ENCODE measurements at places on chromosomes 5 and 9. TPM values are rescaled to one million over a fixed set of nuclear protein-coding genes. Genes with fewer than 3 reads are reported as not detected.
A peak's percentile ranks its signal among the peaks of the same experiment; 100 is the strongest.

DNA sequence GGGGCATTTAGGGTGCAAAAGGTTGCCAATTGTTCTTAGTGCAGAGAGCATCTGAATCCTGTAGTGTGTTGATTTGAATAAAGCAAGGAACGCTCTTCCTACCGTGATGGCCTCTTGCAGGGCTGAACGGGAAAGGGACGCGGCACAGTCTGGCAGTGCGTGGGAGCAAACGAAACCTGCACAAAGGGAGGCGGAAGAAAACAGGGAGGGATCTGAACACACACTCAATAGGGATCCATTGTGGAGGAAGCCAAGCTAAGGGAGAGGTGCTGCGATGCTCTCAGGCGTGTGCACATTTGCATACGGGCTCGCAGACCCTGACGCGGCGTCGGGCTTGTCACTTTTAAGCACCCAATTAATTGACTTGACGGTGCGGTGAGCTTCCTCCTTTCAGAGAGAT lies 414.0 kb upstream of the IRX1 start:
- no peaks in the 10 kb centered on the region for H3K36me3 ChIP-seq
- H3K27ac ChIP-seq = no peak overlapping the region
- no peaks in the 10 kb centered on the region for H3K4me1 ChIP-seq
- no peak for DNase-seq

DNA sequence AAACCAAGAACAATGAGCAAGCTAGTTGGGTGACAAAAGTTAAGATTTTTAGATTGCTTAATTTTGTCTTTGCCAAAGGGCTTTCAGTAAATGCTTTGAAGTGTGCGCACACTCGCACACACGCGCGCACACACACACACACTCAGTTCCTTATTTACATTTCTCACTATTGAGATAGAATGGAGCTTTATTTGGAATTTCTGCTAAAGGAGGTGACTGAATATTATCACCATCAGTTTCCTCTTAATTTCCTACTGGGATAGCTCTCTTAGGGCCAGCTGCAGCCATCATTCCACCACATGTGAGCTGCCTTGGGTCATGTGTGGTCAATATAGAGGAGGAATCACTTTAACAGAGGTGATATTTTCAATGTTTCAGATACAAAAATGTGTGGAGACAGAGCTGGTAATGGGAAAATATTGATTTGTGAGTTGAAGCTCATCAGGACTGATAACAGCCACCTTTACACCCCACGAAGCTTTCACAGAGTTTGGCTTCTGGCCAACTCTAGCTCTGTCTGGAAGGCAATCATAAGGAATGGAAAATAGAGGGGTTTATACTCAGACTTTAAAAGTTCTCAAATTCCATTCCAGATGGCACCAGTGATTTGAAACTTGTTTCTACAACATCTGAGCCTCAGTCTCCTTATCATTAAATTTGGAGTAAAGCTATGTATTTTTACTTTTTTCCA lies 99.9 kb downstream of the MACIR start:
- DNase-seq = no peak
- no peaks in the 10 kb centered on the region for H3K27me3 ChIP-seq
- no peak overlapping the region for H3K27ac ChIP-seq
- no peaks in the 10 kb centered on the region for H3K4me1 ChIP-seq
- H3K36me3 ChIP-seq = no peaks in the 10 kb centered on the region

DNA sequence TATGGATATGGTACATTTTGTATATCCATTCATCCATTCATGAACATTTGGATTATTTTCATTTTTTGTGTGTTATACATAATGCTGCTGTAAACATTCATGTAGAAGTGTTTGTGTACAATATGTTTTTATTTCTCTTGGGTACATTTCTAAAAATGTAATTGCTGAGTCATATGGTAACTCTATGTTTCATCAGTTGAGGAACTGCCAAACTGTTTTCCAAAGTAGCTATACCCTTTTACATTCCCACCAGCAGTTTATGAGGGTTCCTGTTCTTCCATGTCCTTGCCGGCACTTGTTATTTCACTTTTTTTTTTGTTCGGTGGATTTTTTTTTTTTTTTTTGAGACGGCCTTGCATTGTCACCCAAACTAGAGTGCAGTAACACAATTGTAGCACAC lies 54.0 kb upstream of the MCCC2 start:
- no peak for DNase-seq
- no peak overlapping the region for H3K27ac ChIP-seq
- H3K4me3 ChIP-seq = no peak overlapping the region
- peaks cover 40% of the 10 kb centered on the region for H3K36me3 ChIP-seq

DNA sequence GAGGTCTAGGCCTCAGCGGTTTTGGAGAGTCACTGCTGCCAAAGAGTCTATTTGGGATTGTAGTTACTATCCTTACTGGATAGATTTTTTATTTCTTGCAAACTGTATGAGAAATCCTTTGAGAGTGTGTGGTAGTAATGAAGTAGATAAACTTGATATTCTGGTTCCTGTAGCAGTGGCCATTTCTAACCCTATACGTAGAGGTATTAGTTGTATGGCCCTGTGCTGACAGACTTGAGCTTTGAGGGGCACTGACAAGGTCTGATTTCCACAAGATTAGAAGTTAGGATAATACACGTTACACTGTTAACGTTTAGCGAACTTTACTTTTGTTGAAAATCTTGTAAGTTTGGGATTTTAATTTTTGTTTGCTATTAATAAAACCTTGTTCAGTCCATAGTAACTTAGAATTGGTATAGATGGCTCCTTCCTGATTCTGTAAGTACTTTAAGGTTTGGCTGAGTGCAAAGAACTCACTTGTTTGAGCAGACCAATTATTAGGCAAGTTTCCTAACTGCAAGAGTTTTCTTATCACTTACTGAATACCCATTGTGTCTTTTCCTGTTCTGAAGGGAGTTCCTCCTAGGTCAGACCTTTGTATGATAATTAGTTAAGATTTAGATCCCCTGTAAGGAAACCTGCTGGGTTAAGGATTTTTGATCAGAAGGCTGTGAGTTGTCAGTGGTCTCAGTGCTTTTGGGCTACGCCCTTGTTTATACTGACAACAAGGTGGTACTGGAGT lies 31.4 kb downstream of the GCNT1 start:
- H3K36me3 ChIP-seq = no peaks in the 10 kb centered on the region
- H3K27ac ChIP-seq = no peak overlapping the region
- H3K4me1 ChIP-seq = peaks cover 7% of the 10 kb centered on the region
- no peak overlapping the region for H3K4me3 ChIP-seq
- no peak for DNase-seq

GRCh38 chr5:81086881-81087281 lies 126.7 kb downstream of the RASGRF2 start:
- no peak overlapping the region for H3K27ac ChIP-seq
- DNase-seq = no peak
- no peaks in the 10 kb centered on the region for H3K27me3 ChIP-seq

DNA sequence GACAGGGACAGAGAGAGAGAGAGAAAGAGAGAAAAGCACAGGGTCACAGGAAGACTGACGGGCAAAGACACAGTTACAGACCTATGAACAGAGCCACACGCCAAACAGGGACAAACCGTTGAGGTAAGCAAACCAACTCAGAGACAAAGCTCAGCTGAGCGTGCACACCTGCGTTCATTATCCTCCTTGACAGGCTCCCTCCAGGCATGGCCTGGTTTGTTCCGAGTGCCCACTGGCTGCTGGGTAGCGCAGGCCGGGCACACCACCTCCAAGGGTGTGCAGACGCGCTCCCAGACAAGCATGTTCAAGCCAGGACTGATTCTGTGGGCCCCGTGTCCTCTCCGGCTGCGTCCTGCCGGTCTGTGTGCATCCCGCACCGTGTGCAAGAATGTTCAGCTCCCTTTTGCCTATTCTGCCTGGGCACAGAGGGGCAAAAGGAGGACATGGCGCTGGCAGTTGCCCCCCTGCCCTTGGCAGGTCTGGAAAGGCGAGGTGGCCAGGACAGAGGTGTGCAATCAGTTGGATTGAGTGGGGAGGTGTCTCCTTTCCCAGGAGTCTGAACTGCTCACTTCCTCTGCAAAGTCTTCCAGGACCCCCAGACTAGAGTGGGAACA lies 467 bp upstream of the SMIM32 start:
- no peak overlapping the region for H3K27ac ChIP-seq
- H3K36me3 ChIP-seq = no peaks in the 10 kb centered on the region
- no peak overlapping the region for H3K4me3 ChIP-seq

DNA sequence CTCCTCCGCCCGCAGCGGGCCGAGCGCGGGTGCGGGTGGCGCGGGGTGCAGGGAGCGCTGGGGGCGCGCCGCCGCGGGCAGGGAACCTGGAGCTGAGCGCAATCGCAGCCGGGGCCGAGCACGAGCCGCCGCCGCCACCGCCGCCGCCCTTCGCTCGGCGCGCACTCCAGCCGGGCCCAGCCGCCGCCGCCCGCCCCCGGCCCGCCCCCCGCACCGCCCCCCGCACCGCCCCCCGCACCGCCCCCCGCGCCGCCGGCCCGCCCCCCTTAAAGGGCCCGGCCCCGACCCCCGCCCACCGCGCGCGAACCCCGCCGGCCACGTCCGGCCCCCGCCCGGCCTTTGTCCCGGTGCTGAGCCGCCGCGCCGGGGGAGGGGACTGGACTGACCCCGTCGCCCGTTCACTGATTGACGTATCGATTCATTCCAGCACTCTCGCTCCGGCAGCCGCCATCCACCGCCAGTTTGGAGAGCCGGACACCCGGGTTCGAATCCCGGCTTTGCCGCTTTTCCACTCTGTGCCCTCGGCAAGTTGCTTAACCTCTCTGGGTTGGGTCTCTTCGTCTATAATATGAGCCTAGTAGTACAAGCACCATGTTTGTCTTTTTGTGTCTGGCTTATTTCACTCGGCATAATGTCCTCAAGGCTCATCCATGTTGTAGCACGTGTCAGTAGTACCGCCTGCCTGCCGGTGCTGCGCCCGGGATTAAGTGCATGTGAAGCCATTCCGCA lies at the start of gene SH3PXD2B:
TSS of gene SH3PXD2B (minus strand) at position 168 of the 729 bp plus-strand sequence. CDS start 173 bp downstream, outside the sequence.
- H3K27me3 ChIP-seq = peaks cover 11% of the 10 kb centered on the region
- peak within 1 kb of the TSS; percentile 38 for H3K4me3 ChIP-seq
- peak; percentile 69 for DNase-seq

DNA sequence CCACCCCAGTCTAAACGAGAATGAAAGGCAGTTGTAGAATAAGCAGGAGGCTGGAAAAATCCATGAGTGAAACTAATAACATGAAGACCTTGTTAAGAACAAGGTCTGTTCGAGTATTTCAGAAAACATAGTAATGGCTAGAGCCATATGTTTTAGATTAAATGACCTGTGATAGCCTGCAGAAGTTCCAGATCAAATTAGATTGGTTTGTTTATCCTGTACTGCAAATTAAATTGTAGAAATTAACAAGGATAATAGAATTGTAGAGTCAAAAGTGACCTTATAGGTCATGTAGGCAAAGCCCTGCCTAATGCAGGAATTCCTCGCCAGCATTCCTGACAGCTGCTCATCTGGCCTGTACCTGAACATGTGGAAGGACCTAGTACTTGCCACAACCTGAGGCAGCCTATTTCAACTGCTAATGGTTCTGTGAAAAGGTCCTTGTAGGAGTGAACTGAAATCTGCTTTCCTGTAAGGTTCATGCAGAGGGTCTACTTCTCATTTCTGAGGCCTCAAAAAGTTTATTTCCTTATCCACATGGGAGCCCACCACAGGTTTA lies 17.2 kb downstream of the LIX1 start:
- H3K27ac ChIP-seq = no peak overlapping the region
- no peak for DNase-seq
- H3K27me3 ChIP-seq = no peaks in the 10 kb centered on the region
- H3K36me3 ChIP-seq = no peaks in the 10 kb centered on the region

DNA sequence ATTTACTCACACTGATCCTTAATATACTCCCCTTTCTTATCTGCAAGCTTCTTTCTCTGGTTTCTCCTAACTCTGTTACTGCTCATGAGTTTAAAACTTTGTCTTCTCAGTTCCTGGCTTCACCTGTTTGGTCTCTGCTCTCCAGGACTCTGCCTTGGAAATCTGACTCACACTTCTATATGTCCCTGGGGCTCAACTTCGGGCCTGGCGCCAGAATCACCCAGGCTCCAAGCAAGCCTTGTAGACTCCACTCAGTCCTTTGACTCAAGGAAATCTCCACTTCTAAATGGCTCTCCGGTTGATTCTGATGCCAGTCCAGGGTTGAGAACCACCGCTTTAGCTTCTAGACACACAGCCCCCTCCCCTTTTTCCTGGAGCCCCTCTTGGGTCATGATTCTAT lies 57.8 kb downstream of the TMC1 start:
- DNase-seq = no peak
- H3K27me3 ChIP-seq = no peaks in the 10 kb centered on the region
- H3K4me1 ChIP-seq = no peaks in the 10 kb centered on the region

GRCh38 chr9:136753371-136754058 lies 4.5 kb downstream of the LCN8 start:
- peaks cover 3% of the 10 kb centered on the region for H3K27me3 ChIP-seq
- H3K36me3 ChIP-seq = no peaks in the 10 kb centered on the region
- no peak for DNase-seq

DNA sequence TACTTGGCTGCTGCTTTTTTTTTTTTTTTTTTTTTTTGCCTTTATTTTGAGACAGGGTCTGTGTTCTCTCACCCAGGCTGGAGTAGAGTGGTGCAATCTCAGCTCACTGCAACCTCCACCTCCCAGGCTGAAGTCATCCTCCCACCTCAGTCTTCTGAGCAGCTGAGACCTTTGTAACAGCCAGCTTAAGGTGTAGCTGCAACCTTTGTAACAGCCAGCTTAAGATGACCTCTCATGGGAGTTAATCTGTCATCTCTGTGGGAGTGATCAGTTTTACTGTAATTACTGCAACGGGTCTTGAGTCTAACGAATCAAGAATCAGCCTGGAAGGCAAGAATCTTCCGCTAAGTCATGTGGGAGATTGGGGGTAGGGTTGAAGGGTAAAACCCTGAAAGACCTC lies 31.6 kb upstream of the SNX2 start:
- H3K4me1 ChIP-seq = no peaks in the 10 kb centered on the region

GRCh38 chr9:92610470-92611420 lies 59.2 kb downstream of the IPPK start:
- H3K4me3 ChIP-seq = no peak overlapping the region
- DNase-seq = no peak
- H3K27ac ChIP-seq = no peak overlapping the region
- H3K27me3 ChIP-seq = no peaks in the 10 kb centered on the region
- H3K4me1 ChIP-seq = no peaks in the 10 kb centered on the region
- peaks cover 37% of the 10 kb centered on the region for H3K36me3 ChIP-seq

- DNase-seq = no peak
- H3K4me1 ChIP-seq = no peaks in the 10 kb centered on the region
- no peaks in the 10 kb centered on the region for H3K36me3 ChIP-seq
- H3K27ac ChIP-seq = no peak overlapping the region
- H3K27me3 ChIP-seq = no peaks in the 10 kb centered on the region
- H3K4me3 ChIP-seq = no peak overlapping the region
Measured at GRCh38 chr5:31682025-31682424, 43.1 kb downstream of the PDZD2 start.

- DNase-seq = no peak
- no peaks in the 10 kb centered on the region for H3K36me3 ChIP-seq
- no peak overlapping the region for H3K27ac ChIP-seq
- no peaks in the 10 kb centered on the region for H3K4me1 ChIP-seq
Measured at GRCh38 chr5:121797681-121798518, 53.8 kb upstream of the FTMT start.

PCDHA9 gene
- total RNA-seq = not detected

RPL37 gene
- total RNA-seq = 2,845 TPM

ENTPD2 gene
- not detected for total RNA-seq

STPG3 gene
- total RNA-seq = not detected

KLF4 gene
- total RNA-seq = 12.9 TPM
